GM23338 (cell line): ENCODE measurements at places on chromosomes 1 and 21.

DNA sequence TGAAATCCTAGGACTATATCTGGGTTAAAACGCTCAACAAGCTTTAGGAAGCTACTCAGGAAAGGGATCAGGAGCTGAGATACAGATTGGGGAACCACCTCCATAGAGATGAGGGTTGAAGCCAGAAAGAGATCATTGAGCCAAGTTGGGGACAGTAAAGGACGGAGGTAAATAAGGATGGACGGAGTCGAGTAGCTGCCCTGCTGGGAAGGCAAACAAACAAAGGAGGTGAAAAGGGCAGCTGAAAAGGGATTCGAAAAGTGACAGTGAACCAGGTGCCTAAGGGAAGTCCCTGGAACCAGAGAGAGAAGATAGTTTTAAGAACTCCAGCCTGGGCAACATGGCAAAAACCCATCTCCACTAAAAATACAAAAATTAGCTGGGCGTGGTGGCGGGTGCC lies 6.3 kb upstream of the CAMSAP2 start:
- peaks cover 8% of the 10 kb centered on the region; the same call in 1 of the 2 replicates for H3K27me3 ChIP-seq
- H3K4me1 ChIP-seq = 0 out of 2 replicates have a peak, but pooled peaks cover 7% of the 10 kb centered on the region
- H3K36me3 ChIP-seq = no peaks in the 10 kb centered on the region
- DNase-seq = peak; percentile 44
- no peak overlapping the region for H3K27ac ChIP-seq
- H3K4me3 ChIP-seq = no peak overlapping the region

DNA sequence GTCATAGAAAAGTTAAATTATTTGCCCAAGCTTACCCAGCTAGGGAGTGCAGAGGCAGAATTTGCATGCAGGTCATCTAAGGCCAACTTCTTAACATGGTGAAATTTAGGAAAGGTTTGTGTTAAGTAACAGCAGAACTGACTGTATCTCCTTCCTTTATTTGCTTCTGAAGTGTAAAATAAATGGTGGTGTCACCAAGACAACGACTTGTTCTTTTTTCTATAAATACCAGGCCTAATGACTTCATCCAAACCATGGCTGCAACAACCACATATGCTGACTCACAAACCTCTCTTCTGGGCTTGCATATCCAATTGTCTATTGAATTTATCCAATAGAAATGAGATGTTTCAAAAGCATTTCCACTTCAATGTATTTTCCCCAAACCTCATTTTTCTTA lies 19.1 kb downstream of the COL24A1 start:
- no peak for DNase-seq
- H3K27ac ChIP-seq = no peak overlapping the region
- H3K27me3 ChIP-seq = no peaks in the 10 kb centered on the region
- H3K4me1 ChIP-seq = no peaks in the 10 kb centered on the region
- no peaks in the 10 kb centered on the region for H3K36me3 ChIP-seq

- no peaks in the 10 kb centered on the region for H3K4me1 ChIP-seq
- H3K36me3 ChIP-seq = no peaks in the 10 kb centered on the region
- H3K27ac ChIP-seq = no peak overlapping the region
- H3K4me3 ChIP-seq = no peak overlapping the region
These were observed 114.5 kb downstream of the LRRC40 start for GRCh38 chr1:70090875-70091274.

DNA sequence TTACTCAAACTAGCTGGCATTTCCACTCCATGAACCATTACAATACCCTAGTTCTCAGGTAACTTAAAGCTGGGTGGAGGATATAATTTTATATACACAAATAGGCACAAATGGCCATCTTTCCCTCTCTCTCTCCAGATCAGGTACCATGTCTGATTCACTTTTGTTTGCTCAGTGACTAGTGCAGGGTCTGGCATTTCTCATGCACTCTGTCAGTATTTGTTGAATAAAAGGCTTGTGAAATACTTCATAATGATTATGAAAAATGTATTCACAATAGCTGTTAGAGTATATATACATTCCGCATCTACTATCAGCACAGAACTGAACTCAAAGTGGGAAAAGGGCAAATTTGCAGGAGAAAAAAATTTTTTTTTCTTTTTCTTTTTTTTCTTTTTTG lies 510.2 kb upstream of the USP24 start:
- no peak for DNase-seq
- H3K4me3 ChIP-seq = no peak overlapping the region
- H3K4me1 ChIP-seq = 0 out of 2 replicates have a peak, but pooled peaks cover 4% of the 10 kb centered on the region
- no peak overlapping the region for H3K27ac ChIP-seq
- H3K36me3 ChIP-seq = no peaks in the 10 kb centered on the region

- no peaks in the 10 kb centered on the region for H3K27me3 ChIP-seq
- no peak overlapping the region for H3K4me3 ChIP-seq
These were observed 69.2 kb downstream of the UMODL1 start for GRCh38 chr21:42140196-42140934.
